ENCODE measurements at places on chromosomes 11 and 22. TPM values are rescaled to one million over a fixed set of nuclear protein-coding genes. Genes with fewer than 3 reads are reported as not detected.

- no peak for DNase-seq
Observed at GRCh38 chr11:63855975-63856374, 17.1 kb downstream of the MARK2 start.

- DNase-seq, result no peak
Observed at GRCh38 chr11:99937330-99937729, 749.8 kb upstream of the ARHGAP42 start.

The CD6 gene
- total RNA-seq, result not detected

GRCh38 chr11:12668166-12668565 is 6.1 kb upstream of the TEAD1 start:
- DNase-seq, result no peak

GRCh38 chr11:94130298-94131046 is 1.8 kb downstream of the PANX1 start:
- peak; percentile 77 for DNase-seq

The MIOX gene
- 0.13 TPM for total RNA-seq

The OR6T1 gene
- total RNA-seq, result not detected

DNA sequence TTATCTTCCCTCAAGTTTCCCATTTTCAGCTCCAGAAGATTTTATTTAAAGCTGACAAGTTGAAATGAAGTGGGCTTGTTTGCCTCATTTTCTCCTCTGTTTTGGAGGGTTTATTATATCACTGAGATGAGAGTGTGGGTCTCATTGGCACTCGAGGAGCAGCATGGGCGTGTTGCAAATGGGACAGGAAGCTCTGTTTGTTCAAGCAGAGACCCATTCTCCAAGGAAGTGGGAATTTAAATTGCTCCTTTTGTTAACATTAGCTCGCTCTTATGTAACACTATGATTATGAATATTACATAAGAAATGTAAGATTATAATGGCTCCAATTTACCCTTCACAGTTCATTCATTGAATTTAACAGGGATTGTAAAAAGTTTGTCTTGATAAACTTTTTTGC is 317.7 kb upstream of the CTSC start:
- no peak for DNase-seq

GRCh38 chr11:71342116-71342515 is 89.7 kb upstream of the SHANK2 start:
- peak; percentile 14 for DNase-seq

DNA sequence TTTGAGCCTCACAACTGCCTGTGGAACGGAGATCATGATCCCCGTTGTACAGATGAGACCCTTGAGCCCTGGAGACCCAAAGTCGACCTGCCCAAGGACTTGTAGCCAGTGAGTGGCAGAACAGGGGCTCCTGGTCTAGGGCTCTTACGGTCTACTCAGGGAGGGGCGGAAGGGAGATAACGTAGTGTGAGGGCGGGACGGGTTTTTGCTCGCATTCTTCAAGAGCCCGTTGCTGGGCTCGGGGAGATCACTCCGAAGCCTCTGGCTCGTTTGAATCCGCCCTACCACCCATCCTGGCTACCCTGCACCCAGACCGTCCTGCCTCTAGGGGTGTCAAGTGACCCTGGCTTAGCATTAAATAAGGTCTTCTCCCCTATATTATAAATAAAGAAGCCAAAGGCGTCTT is 639 bp downstream of the CRY2 start:
- peak; percentile 39 for DNase-seq

DNA sequence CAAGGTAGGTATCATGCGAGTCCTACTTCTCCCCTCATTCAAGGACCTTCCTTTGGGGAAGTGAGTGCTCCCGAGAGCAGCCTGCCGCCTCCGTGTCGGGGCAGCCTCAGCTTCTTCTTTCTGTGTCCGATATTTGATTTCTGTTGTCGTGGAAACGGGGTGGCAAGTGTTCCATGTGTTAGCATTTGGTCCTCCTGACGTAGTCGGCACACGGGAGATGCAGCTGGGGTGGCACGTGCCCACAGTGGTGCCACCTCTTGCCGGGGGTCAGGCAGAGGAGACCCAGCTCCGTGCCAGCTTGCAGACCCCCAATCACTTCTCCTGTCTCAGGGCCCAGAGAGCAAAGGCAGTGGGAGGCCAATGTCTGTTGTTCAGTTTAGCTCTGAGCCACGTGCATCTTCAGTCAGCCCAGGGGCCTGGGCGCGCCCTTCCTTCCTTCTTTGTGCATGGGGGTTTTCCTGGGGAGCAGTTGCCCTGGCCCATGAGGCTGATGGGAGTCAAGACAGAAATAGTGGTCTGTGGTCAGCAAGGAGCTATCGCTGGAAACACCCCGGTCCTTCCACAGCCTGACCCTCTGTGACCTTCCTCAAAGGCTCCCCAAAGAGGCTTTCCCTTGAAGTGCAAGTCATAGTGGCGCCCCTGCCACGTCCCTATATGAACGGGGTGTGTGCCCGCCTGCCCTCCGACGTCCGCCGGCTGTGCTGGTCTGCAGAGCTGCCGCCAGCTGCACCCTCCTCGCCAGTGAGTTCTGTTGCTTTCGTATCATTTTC is 44.5 kb downstream of the PARVB start:
- DNase-seq, result no peak

DNA sequence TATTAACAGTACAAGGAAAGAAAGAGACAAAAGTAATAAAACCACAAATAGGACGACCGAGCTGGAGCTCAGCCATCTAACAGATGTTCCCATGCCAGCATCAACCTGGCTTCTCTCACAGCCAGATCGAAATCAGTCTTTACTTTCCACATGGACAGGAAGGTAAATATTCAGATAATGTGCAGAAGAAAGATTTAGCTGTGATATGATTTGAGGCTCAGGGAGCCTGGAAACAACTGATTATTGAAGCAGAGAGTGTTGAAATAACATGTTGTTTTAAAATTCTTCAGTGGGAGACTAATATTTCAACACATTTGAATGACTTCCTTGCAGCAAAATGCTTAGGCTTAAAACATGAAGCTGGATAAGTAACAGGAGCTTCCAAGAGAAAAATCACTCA is 546.8 kb downstream of the ETS1 start:
- DNase-seq, result no peak

DNA sequence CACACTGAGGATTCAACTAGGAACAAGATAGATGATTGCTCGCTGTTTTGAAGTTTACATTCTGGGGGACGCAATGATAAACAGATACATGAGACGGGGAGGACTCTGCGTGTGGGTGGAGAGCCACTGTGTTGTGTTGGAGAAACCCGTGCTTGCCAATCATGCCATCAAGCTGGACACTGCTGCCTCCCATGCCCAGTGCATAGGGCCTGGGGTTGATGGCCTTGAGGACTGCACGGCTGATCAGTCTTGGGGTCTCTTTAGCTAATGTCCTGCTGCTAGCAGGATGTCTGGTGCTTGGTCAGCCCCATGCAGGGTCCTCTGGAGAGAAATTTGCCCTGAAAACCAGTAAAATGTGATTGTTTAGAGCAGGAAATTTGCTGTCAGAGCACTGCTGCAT is 221.2 kb upstream of the B3GAT1 start:
- no peak for DNase-seq

DNA sequence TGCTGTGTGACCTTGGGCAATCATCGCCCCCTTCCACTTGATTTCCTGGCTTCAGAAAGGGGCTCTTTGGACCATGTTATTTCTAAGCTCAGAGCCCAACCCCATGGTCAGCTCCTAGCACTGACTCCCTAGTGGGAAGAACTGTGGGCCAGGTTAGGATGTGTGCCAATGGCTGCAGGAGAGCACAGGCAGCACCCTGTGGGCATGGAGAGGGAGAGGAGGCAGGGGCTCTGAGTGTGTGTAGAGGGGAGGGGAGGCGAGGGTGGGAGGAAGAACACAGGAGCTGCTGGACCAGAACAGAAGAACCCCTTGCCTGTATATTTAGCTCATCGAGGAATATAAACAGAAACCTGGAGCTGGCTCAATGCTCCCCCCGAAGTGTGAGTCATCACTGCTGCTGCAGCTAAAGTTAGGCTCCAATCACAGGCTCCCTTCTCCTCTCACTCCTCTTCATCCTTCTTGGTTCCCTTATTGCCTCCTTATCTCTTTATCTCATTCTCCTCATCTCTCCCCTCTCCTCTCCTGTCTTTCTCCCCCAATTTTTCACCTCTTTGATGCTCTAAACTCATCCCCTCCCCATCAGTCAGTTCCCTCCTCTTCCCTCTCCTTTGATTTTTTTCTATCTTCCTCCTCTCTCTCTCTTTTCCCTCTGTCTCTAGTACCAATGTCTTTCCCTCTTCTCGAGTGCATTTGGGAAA is 14.5 kb upstream of the RPS19BP1 start:
- no peak for DNase-seq

- DNase-seq, result no peak
Observed at GRCh38 chr11:2149864-2150847, 10.9 kb downstream of the INS start.

DNA sequence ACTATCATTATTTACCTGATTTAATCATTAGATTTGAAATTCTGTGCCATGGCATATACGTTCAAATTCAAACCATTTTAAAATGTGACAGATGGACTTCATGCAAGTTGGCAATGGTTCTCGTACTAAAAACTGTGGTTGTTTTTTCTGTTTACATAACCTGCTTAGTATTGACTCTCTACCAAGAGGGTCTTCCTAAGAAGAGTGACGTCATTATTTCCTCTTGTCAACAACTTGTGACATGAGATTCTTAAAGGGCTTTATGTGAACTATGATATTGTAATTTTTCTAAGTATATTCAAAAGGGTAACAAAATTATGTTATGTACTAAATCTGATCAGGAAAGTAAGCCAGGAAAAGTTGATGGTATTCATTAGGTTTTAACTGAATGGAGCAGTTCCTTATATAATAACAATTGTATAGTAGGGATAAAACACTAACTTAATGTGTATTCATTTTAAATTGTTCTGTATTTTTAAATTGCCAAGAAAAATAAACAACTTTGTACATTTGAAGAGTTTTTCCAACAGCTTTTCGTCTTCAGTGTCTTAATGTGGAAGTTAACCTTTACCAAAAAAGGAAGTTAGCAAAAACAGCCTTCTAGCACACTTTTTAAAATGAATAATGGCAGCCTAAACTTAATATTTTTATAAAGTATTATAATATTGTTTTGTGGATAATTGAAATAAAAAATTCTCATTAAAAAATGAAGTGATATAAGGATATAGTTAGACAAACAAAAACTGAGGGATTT is 87.0 kb downstream of the GRK3 start:
- no peak for DNase-seq

DNA sequence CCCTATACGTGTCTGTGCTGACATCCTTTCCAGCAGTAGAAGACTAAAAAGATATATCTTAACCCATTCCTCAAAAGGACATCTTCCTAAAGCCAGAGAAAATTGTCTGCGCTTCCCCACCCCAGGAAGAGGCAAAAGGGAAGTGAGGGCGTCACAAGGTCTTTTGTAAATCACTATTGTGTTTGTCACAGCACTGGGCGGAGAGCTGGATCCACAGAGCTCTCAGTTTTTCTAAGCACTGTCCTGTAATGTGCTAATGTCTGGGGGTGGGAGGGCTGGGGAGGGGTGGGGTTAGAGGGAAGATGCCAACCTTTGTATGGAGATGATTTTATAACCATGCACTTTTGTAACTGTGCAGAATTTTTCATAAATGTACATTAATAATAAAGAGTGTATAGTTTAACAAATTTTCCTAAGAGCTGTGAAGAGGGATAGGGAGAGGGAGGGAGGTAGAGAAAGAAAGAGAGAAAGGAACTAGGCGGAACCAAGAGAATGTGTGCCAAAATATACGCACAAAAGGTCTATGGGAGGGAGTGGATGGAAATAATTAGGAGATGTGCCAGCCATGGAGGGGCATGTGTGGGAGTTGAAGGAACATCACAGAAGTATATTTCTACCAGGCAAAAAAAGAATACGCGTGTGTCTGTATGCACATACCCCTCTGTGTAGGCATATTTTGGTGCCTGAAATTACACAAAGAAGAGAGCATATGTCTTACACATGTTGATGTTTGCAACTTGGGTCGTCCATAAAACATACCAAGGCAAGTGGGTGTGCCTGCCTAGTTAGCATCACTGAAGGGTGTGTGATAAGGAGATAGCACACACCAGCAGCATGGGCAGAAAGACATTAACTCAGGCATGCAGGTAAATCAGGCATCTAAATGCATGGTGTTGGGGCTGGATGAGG is 9.8 kb downstream of the LRRC55 start:
- no peak for DNase-seq

The KRTAP5-11 gene
- not detected for total RNA-seq

The LRRC74B gene
- not detected for total RNA-seq
